ENCODE measurements at places on chromosomes 7 and 10.

GRCh38 chr10:28374036-28374435 lies 71.2 kb upstream of the MPP7 start:
- DNase-seq, result no peak

GRCh38 chr10:19811540-19811939 lies 4.7 kb upstream of the PLXDC2 start:
- no peak for DNase-seq

GRCh38 chr10:46092524-46093081 lies 46.5 kb upstream of the MSMB start:
- DNase-seq, result no peak

GRCh38 chr10:11279314-11279713 lies 261.6 kb downstream of the CELF2 start:
- DNase-seq, result no peak

GRCh38 chr7:151626422-151627115 lies 106.9 kb upstream of the RHEB start:
- DNase-seq, result no peak

All from GM18507 (cell line).